Fibroblast of skin of right quadriceps (primary cell): ENCODE measurements at places on chromosomes 2 and 18.
A peak's percentile ranks its signal among the peaks of the same experiment; 100 is the strongest.

- DNase-seq: no peak
Measured at GRCh38 chr2:164142755-164143154, 406.9 kb upstream of the FIGN start.

DNA sequence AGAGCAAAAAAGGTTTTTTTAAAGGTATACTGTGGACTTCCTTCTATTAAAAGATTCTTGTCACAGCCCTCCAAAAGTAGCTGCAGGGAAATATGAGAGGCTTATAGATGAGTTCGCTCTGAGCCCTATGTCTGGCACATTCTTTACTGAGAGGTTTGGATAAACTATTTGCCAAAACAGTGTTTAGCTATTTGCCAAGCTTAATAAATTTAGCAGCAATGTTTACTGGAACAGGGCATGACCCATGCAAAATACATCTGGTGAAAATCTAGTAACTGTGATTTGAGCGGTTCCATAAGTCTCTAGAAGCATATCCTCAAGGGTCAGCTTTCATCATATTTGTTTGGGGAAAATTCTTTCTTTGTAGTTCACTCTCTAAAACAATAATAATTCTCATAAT, 1696.7 kb upstream of the PIK3C3 start:
- peak; percentile 25 for DNase-seq

DNA sequence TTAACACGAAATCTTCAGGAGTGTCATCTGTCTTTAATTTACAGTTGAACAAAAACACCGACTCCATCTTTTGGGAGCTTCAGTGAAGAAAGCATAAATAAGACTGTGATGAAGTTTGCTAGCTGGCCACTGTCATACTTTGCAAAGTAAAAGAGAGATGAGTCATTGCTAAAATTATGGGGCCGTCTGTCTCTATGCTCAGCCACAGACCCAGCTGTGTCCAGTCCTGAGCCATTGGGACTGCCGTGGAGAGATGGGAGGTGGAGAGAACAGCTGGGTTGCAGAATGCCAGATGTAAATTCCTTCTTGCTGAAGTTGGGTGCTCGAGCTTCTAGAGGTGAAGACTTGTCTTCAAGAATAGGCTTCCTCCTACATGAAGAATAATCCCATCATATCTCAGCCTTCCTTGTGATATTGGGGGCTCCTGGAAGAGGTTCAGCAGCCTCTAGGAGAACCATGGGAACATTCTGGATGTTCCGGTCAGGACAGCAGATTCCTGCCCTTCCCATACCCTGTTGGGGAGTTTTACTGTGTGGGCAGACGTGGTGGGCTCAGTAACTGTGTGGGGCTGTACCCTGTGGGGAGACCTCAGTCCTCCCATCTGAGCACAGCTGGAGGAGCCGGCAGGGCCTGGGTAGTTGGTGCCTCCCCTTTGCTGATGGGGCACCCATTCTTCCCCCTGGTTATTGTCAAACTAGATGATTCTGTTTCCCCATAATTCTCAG, 71.1 kb downstream of the LDLRAD4 start:
- peak; percentile 81 for DNase-seq

- DNase-seq: no peak
Measured at GRCh38 chr2:239459606-239460005, 58.8 kb upstream of the HDAC4 start.

- no peak for DNase-seq
Measured at GRCh38 chr2:129189617-129190319, 789.7 kb upstream of the RAB6C start.
